ENCODE measurements at places on chromosomes 16 and 17.

- peak; percentile 90 for DNase-seq
Observed at GRCh38 chr17:58082870-58083490, at the start of gene DYNLL2. Gene DYNLL2 (plus strand): TSS chr17:58083419. CDS start chr17:58087091, 3,672 bp downstream.

DNA sequence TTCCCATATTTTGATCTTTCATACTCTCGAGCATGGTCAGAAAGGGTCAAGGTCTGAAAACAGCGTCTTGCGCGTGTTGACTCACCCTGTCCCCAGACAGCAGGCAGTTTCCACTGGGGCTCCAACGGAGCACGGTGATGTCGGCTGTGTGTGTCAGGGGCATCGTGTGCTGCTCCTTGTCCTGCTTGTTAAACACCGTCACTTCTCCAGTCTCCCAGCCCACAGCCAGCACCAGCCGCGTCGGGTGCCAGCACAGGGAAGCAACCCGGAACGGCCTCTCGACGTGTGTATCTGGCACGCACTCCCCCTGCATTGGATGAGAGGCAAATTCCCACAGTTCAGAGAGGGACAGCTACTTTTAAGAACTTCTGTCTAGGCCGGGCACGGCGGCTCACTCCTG, 9.6 kb downstream of the IFT140 start:
- DNase-seq, result no peak

DNA sequence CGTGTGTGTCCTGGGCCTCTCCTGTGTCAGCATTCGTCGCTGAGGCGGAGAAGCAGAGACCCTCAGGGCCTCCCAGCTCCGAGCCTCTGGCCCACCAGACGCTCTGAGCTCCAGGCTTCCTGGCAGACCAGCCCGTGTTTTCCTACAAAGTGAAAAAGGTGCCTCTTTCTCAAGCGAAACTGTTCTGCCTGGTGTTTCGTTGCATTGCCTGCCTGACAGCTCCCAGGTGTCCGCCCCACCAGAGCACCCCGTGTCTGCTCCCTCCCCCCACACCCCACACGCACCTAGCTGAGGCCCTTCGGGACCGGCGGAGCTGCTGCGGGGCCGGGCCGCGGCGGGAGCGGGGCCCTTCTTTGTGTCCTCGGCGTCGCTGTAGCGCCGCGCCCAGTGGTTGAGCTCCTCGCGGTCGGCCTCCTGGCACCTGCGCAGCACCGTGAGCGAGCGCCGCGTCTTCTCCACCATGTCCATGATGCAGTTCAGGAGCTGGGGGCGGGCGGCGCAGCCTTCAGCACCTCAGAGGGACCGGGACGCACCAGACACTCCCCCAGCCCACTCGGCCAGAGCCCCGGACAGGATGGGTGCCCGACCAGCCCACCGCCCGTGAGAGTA, 14.7 kb upstream of the PABPN1L start:
- no peak for DNase-seq

DNA sequence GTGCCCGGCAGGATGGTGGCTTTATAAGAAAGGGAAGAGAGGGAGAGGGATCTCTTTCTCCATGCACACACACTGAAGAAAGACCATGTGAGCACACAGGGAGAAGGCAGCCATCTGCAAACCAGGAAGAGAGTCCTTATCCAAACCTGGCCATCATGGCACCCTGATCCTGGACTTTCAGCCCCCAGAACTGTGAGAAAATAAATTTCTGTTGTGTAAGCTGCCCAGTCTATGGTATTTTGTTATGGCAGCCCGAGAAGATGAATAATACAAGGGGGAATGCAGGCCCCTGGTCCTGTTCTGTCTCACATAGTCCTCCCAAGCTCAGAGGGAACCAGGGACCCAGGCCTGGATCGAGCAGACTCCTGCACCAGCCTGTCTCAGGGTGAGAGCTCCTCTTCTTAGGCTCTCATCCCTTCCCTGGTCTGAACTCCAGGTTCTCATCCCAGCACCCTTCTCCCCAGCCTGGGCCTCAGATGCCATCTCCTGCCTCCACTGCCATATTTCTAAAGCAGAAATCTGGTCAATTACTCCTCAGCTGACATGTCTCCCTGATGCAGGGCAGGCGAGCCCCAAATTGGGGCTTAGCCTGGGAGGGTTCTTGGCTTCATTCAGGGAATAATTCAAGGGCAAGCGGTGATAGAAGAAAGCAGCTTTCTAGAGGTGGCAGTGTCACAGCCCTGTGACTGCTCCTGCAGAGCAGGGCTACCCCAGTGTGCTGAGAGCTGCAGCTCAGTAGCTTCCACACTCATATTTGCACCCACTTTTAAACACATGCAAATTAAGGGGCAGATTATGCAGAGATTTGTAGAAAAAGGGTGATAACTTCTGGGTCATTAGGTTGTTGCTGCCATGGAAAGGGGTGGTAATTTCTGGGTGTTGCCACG, 28.8 kb downstream of the IGFBP4 start:
- DNase-seq, result no peak

DNA sequence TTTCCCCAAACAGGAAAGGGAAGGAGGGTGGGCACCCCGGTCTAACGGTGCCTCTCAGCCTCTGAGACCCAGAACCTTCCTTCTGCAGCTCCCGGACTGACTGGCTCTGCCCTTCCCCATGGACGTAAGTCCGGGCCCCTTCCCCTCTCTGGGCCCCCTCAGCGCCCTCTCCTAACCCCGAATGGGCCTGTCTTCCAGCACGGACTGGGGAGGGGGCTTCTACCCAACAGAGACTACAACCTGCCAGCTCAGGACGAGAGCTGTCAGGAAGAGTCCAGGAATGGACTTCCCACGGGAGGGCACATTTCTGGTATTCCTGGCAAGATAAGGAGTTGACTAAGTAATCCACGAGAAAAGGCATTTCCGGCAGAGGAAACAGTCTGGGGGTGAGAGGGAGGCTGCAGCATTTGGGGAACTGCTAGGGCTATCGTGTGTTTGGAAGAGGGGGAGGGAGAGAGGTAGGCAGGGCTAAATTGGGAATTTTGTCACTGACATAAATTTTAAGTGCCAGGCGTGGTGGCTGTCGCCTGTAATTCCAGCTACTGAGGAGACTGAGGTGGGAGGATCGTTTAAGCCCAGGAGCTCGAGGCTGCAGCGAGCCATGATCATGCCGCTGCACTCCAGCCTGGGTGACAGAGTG, 12.1 kb upstream of the ALDOA start:
- no peak for DNase-seq

DNA sequence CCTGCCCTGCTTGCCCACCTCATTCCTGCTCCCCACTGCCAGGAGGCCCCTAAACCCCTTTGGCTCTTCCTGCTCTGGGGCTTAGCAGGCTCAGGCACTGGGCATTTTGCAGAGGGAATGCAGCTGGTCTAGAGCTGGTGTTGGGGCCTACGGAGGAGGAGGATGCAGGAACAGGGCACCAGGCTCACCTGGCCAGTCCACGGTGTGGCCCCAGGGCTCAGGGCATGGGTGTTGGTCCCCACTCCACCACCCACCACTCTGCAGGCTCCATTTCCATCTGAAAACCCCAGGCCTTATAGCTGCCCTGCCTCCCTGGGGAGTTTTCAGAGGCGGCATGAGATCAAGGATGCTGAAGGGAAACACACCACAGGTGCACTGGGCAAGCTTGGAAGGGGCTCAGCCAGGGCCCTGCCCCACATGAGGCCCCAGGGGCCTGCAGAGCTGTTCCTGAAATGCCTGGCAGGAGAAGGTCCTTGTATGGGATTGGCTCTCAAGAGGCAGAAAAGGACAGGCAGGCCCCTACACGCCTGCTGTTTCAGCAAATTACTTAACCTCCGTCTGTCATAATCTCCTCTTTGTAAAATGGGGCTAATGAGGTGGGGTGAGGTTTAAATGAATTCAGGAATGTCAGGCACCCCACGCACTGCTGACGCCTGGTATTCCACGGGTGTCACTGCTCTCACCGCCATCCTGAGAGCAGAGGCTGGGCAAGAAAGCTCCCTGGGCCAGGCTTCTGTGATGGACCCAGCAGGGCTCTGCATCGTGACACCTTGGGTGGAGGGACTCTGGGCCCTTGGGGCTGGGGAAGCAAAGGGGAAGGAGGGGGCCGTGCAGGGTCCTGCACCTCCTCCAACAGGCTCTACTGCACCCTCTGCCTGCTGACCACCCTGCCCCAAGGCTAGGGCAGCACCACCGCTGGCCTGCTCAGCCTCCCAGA, 9.3 kb downstream of the SLC47A2 start:
- no peak for DNase-seq

- DNase-seq, result no peak
Observed at GRCh38 chr16:80389338-80389737, 151.5 kb upstream of the DYNLRB2 start.

GRCh38 chr16:27403601-27403992, 1.6 kb downstream of the IL21R start:
- no peak for DNase-seq

DNA sequence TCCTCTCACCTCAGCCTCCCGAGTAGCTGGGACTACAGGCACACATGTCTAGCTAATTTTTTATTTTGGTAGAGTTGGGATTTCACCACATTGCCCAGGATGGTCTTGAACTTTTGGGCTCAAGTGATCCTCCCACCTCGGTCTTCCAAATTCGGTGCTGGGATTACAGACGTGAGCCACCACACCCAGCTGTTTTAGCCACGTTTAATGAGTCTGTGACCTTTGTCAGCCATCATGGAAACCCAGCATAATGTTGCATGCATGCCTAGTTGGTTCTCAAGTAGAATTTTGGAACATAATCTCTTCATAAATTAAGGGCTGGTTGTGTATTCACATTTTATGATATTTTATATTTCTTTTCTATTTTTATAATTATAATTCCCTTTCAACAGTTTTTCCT, 42.0 kb downstream of the GOSR1 start:
- no peak for DNase-seq

- peak; percentile 70 for DNase-seq
Observed at GRCh38 chr17:17859909-17860765, 23.4 kb upstream of the SREBF1 start.

GRCh38 chr17:42354956-42355843, 33.0 kb downstream of the STAT3 start:
- no peak for DNase-seq

- no peak for DNase-seq
Observed at GRCh38 chr16:27366687-27367460, 35.1 kb upstream of the IL21R start.

- no peak for DNase-seq
Observed at GRCh38 chr17:3572231-3572630, 14.6 kb upstream of the TRPV3 start.

GRCh38 chr17:53791551-53791950, 31.2 kb upstream of the KIF2B start:
- DNase-seq, result no peak

GRCh38 chr17:30422171-30422570, 43.4 kb downstream of the CPD start:
- DNase-seq, result no peak

- DNase-seq, result no peak
Observed at GRCh38 chr17:17831208-17832031, 5.4 kb downstream of the SREBF1 start.

GRCh38 chr16:46854846-46855245, 23.9 kb upstream of the C16orf87 start:
- no peak for DNase-seq

- no peak for DNase-seq
Observed at GRCh38 chr17:1461198-1461944, 5.3 kb upstream of the CRK start.

DNA sequence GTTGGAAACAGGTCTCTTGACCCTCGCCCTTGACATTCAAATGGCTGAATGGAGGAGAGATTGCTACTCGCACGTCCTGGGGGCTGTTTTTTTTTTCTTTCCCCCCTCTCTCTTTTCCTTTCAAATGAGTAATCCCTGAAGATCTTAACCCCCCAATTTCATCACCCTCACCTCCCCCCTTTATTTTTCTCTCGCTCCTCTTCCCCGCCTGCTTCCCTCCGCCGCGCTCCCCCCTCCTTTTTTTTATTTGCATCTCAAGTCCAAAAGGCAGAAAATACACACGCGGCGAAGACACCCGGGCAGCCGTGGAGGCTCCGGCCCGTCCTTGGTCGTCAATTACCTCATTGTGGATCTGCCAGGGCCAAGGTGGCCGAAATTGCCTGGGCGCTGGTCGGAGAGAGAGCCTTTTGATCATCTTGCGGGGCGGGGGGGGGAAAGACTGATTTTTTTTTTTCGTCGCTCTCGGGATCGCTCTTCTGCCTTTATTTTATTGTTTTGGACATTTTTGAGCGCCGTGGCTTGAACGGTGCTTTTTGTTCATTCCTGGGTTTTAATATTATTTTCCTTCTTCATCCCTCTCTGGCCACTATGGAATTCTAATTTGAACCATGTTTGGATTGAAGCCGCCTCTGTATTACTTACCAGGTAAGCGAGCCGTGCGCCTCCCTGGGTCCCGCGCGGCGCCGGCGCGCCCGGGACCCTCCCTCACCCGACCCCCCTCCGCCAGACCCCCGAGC, 57.2 kb upstream of the GSE1 start:
- DNase-seq, result no peak

GRCh38 chr16:75820672-75821071, 94.4 kb upstream of the CPHXL start:
- no peak for DNase-seq

DNA sequence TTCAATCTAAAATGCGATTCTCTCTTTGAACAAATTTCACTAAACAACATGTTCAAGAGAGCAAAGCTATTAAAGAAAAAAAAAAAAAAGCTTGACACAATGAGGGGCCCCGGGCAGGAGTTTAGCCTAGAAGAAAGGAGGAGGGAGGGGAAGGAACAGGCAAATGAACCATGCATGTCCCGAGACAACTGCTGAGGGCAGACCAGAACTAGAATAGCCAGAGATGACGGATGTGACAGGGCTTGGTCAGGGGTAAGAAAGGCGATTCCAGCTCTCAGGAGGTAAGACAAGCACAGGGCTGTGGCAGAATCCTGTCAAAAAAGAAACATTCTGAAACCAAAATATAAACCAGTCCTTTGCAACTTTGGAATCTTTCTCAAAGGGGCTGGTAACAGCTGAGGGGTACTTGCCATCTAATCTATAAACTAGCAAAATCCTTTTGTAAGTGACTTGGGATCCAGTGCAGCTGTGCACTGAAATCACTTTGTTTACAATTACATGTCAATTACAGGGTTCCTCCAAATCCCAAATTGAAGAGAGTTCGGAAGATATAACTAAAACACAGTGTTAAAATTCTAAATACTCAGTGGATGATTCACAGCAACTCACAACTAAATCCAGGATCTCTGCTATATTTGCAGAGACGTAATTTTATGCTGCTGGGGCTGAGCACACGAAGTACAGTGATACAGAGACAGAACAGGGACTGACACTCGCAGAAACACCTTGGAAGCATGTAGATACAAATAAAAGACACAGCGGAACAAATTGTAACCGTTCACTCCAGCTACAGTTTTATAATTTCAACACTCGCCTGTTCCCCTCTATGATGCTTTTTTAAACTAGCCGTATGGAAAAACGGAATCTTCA, 567.4 kb upstream of the ZFHX3 start:
- no peak for DNase-seq

GRCh38 chr17:82859431-82860403, 19.9 kb upstream of the ZNF750 start:
- no peak for DNase-seq

Measured in endothelial cell (in vitro differentiated cells).